ENCODE measurements at places on chromosomes 7 and 10.
A peak's percentile ranks its signal among the peaks of the same experiment; 100 is the strongest.

DNA sequence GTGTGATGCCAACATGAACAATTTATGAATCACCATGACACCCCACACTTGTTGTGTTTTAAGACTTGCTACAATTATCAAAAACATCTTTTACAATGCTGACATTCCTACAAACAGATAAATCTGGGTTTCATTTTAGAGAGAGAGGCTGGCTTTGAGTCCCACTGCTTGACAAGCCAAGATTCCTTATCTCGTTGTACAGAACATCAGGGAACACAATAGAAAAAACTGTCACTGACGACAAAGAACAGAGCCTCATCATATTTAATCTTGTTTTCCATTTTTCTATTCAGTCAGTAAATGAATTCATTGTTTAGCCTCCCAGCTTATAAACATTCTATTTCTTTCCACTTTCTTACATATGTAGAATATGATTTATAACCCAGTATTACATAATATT is 461.6 kb upstream of the VSTM2A start:
- no peak for DNase-seq

GRCh38 chr7:140696024-140696679 is 356 bp upstream of the NDUFB2 start:
- peak; percentile 92 for DNase-seq

- no peak for DNase-seq
Measured at GRCh38 chr10:13949844-13950542, 363.2 kb downstream of the PRPF18 start.

- DNase-seq = no peak
Measured at GRCh38 chr7:49297958-49298357, 373.6 kb downstream of the CDC14C start.

- DNase-seq = no peak
Measured at GRCh38 chr7:14195871-14196270, 206.4 kb upstream of the ETV1 start.

GRCh38 chr10:127216274-127216673 is 19.9 kb upstream of the INSYN2A start:
- no peak for DNase-seq

- DNase-seq = no peak
Measured at GRCh38 chr10:79162022-79162421, 93.3 kb downstream of the ZMIZ1 start.

DNA sequence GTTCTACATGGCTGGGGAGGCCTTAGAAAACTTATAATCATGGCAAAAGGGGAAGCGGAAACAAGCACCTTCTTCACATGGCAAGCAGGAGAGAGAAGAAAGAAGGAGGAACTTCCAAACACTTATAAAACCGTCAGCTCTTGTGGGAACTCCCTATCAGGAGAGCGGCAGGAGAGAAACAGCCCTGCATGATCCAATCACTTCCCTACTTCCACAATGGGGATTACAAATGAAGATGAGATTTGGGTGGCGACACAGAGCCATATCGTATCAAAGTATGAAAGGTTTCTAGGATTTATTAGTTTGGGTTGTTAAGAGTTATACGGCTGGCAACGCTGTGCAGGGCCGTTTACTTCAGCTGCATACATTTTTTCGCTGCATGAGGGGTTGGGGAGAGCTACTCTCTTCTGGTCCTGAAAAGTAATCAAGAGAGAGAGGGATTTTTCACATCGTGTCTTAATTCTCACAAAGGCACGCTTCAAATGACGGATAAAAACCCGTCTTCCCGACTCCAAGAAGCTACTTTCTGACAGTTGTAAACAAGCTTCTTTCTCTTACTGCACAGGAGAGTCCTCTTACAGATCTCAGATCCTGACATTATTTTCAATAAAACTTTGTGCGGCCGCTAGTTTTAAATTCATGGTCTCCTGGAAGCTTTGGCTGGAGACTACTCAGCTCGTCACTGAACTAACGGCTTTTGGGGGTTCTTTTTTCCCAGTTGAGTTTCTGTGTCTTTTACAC is 751 bp upstream of the GTPBP10 start:
- DNase-seq = no peak

DNA sequence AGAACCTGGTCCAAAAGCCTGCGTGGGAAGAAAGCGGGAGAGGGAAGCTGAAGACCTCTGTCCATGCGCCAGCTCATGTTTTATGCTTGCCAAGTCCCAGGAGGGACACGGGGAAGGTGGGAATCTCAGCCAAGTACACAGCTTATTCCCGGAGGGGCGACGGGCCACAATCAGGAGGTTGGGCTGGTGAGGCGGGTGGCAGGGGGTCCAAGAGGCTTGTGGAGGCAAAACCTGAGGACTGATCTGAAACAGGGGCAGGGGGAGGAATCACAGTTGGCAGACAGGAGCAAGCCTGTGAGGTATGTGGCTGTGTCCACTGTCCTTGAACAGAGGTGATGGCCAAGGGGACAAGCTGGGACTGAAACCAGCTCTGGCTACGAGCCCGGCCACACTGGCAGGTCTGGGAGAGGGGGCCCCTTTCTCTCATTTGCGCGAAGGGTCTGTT is 38.0 kb upstream of the LEP start:
- DNase-seq = no peak

DNA sequence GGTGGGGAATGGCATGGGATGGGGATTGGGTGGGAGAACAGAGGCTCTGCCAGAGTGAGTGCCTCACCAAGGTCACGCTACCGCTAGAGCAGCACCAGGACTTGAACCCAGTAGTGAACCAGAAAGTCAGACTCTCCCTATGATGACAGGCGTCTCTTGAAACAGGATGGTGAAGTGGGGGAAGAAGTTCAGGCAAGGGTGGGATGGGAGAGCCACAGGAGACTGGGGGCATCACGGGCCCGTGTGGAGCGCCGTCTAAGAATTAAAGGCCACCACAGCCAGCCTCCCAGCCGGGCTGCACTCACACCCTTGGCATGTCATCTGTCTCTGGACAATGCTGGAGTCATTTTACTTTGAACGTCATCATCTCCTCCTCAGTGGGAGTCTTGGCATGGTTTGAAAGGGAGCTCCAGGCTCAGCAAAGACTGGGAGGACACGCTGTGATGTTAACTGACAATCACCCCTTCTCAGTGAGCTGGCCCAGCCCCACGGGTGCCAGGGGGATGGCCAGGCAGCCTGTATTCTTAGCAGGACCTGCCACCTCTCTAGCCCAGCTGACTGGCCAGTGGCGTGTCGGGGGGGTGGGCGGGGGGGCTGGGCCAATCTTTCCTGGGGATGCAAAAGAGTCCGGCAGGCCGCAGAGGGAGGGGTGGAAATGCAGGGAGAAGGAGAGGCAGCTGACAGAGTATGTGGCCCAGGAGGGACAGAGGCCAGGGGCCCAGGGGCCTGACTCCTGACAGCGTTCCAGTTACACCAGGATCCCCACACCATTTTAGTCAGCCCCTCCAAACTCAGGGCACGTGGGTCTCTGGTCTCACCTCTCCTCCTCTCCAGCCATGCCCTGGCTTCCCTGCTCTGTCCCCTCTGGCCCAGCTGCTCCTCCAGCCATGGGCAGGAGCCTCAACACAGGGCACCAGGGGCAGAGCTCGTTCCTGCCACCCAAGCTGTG is 96.2 kb downstream of the VOPP1 start:
- DNase-seq = no peak

DNA sequence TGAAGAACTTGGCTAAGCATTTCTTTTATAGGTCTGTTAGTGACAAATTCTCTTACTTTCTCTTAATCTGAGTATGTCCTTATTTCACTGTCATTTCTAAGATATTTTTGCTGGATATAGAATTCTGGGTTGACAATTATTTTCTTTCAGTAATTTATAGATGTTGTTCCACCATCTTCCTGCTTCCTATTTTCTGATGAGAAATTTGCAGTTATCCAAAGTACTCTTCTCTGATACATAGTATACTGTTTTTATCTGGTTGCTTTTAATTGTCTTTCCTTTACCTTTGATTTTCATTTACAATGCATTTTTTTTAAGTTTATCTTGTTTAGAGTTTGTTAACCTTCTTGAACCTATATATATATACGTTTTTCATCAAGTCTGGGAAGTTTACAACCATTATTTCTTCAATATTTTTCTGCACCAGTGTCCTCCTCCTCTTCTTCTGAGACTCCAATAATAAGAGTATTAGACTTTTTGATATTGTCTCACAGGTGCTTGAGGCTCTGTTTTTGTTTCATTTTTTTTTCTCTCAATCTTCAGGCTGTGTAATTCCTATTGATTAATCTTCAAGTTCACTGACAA is 101.6 kb upstream of the INSIG1 start:
- DNase-seq = no peak

DNA sequence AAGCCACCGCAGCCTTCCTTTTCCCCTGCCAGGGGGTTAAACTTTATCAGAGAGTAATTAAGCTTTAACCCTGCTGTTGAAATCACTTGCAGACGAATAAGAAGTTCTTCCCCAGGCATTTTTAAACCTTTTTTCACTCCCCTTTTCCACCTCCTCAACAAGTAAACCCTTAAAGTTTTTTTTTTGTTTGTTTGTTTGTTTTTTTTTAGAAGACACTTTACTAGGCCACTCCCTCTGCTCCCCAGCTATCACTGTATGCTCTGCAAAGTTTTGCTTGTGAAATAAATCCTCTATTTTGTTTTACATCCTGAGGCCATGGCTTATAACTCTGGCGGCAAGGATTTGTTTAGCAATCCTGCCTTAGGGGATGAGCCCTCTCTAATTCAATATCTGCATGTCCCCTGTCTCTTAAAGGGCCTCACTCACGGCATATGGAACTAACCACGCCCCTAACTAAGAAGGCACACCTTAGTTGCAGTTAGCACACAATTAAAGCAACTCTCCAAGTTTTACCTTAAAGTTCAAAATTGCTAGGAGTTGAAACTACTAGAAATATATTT is 1354.7 kb upstream of the LRRTM3 start:
- DNase-seq = no peak

GRCh38 chr7:11005202-11005601 is 31.5 kb downstream of the PHF14 start:
- no peak for DNase-seq

DNA sequence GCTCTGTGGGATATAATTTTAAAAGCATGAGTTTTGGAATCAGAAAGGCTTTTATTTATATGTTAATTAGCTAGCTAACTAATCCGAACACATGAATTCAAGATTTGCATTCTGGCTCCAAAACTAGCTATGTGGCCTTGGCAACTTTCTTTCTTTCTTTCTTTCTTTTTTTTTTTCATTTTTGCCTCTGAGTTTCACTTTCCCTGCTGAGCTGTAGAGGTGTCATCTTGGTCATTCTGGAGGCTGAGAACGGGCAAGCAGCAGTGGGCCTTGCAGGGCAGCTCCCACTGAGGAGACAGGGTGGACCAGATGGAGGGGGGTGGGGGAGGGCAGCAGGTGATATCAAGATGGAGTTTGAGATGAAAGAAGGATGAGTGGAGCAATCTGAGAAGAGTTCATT is 24.8 kb upstream of the SFMBT2 start:
- DNase-seq = no peak

- no peak for DNase-seq
Measured at GRCh38 chr7:121202834-121203233, 126.0 kb upstream of the WNT16 start.

- DNase-seq = no peak
Measured at GRCh38 chr10:62839590-62839989, 23.4 kb upstream of the EGR2 start.

DNA sequence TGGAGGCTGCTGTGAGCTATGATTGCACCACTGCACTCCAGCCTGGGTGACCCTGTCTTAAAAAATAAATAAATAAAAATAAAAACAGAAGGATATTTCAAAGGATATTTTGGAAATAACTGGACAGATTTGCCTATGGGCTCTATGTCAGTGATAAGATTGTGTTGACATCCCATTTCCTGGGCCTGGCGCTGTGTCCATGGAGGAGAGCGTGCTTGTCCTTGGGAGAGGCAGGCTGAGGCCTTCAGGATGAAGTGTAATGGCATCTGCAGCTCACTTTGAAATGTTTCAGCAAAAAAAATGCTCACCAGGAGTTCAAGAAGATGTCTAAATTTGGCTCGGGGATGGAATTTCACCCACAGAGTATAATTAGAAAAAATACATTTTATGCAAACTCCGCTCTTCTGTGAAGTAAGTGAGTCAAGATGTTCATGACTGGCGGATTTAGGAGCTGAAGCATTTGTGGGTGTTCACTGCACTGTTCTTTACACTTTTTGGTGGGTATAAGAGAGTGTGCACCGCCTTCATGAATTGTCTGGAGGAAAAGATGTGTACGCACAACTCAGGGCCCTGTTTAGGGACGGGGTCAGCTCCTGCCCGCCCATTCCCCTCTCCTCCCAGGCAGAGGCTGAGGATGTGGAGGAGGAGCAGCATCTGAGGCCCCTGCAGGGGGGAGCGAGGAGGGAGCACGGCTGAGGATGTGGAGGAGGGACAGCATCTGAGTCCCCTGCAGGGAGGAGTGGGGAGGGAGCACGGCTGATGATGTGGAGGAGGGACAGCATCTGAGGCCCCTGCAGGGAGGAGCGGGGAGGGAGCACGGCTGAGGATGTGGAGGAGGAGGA is 18.5 kb upstream of the FOXL3 start:
- DNase-seq = no peak

- DNase-seq = no peak
Measured at GRCh38 chr7:76071316-76072242, 23.7 kb downstream of the MDH2 start.

DNA sequence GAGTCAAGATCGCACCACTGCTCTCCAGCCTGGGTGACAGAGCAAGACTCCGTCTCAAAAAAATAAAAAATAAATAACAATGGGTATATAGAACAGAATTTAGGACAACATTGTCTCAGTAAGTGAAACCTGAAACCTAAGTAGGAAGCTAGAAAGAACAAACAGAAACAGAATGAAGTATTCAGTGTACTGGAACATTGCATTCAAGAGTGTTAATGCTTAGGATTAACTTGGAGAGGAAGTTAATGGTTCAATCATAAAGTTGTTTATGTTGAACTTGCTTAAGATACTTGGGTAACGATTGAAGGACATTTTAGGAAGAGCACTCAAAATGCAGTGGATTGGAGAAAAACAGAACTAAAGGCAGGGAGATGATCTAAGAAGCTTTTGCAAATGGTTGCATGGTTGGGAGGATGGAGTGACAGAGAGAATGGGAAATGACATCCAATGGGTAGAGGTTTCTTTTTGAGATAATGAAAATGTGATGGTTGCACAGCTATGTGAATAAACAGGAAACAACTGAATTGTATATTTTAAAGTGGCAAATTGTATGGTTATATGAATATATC is 233.7 kb downstream of the ADK start:
- no peak for DNase-seq

GRCh38 chr10:72658696-72659400 is 33.0 kb upstream of the MICU1 start:
- no peak for DNase-seq

GRCh38 chr7:13532028-13532753 is 457.3 kb downstream of the ETV1 start:
- no peak for DNase-seq

- no peak for DNase-seq
Measured at GRCh38 chr10:16995867-16996529, 133.6 kb downstream of the CUBN start.

GRCh38 chr7:28093623-28094232 is 86.9 kb downstream of the JAZF1 start:
- DNase-seq = peak; percentile 20

GRCh38 chr7:27700501-27700900 is 37.8 kb upstream of the HIBADH start:
- no peak for DNase-seq

DNA sequence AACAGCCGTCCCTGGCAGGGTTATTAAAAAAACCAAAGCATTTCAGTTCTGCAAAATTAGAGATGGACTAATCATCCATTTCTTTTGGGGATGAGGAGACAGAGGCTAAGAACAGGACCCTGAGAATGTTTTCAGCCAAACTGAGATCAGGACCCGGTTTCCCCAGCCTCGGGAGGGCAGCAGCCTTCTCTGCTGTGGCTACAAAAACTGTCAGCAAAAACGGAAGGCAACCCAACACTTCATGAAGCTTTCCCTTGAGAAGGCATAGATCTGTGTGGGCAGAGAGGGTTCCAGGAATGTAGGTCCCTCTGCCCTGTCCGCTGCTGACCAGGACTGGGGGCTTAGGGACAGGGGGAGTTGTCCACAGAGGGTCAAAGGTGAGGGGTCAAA is 313.5 kb downstream of the TCERG1L start:
- no peak for DNase-seq
